ENCODE measurements at places on chromosomes 16 and 17.

- no peak for DNase-seq
Observed at GRCh38 chr17:6547336-6547735, 9.0 kb downstream of the PITPNM3 start.

DNA sequence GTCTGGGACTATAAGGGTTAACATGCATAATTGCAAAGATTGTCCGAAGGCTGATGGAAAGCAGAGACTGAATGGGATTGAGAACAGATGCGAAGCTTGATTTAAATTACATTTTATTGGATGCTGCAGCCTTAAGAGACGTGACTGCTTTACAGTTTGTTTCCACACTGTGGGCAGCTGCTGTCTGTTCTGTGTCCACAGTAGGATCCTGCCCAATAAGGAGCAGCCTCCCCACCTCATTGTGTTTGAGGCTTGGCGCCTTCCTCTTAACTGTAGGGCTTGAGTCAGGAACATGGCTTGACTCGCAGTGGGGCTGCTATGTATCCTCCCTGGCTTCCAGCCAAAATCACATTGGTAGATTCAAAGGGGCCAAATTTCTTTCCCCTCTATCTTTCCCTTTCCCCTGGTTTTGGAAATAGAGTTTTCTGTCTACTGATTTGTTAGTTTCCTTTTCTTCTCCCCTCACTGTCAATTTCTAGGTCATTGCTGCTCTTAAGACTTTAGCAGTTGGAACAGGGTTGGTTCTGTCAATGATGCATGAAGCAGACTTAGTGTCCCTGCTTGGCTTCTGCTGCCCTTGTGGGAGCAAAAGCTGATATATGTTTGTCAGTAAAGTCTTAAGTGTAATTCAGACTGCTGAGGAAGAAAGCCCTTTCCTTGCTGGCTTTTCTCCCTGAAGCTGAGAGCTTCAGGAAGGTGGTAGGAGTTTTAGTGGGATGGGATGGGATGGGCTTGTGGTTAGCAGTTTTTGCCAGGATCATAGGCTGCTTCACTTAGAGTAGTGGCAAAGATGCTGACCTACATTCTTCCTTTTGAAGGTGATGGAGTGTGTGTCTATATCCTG is 5.0 kb upstream of the RARA start:
- DNase-seq: no peak

DNA sequence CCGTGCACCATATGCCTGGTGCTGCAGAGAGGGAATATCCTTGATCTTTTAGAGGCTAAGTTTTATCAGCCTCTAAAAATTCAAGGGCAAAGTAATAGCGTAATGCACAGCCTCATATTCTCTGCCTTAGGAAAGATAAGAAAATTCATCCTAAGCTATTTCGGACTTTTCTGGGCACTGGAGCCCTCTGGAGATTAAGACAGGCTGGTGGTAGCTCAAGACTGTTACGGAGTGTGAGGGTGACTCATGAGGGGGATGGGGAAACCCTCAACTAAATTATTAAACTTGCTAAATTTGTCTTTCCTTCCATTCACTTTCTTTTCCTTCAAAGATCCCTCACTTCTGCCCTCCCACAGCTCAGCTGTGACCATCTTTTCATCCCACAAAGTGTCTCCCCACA is 73.3 kb downstream of the RPH3AL start:
- DNase-seq: no peak

- DNase-seq: peak; percentile 64
Observed at GRCh38 chr17:1294157-1294717, 14.8 kb downstream of the TRARG1 start.

All from stimulated activated CD4-positive, alpha-beta T cell treated with anti-CD3 and anti-CD28 coated beads, Interleukin-2, amount 100 ng/mL, for 24 hours (primary cell).